Right atrium auricular region (tissue), 2 donors: ENCODE measurements at places on chromosomes 5 and 9. TPM values are rescaled to one million over a fixed set of nuclear protein-coding genes. Genes with fewer than 3 reads are reported as not detected.
A peak's percentile ranks its signal among the peaks of the same experiment; 100 is the strongest.

The EIF4EBP3 gene
- total RNA-seq: 12.8 TPM

The BTNL3 gene
- total RNA-seq: not detected

DNA sequence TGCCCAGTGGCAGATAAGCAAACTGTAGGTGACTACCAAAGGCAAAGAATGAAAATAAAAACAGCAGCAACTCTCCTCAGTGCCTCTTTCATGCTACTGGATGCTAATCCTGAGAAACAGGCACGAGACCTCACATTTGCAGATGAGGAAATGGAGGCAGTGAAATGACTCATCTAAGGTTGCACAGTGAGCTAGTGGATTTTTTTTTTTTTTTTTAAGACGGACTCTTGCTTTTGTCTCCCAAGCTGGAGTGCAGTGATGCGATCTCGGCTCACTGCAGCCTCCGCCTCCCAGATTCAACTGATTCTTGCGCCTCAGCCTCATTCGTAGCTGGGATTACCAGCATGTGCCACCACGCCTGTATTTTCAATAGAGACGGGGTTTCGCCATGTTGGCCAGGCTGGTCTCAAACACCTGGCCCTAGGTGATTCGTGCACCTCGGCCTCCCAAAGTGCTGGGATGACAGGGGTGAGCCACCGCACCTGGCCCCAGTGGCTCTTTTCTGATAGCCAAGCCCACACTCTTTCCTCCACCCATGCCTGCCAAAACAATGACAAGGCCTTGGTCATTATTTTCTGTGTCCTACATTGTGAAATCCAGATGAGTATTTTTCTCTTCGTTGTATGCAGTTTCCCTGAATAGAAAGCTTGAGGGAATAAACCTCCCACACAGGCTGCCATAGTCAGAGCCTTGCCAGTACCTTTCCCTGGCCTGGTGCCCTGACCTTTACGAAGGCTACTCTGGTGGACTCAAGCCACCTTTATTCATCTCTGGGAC lies 19.2 kb downstream of the DOCK2 start:
- H3K27me3 ChIP-seq: no peaks in the 10 kb centered on the region
- H3K4me1 ChIP-seq: no peaks in the 10 kb centered on the region
- no peak overlapping the region for H3K27ac ChIP-seq
- H3K36me3 ChIP-seq: no peaks in the 10 kb centered on the region

- no peaks in the 10 kb centered on the region for H3K36me3 ChIP-seq
- H3K4me3 ChIP-seq: no peak overlapping the region
- no peak for DNase-seq
- no peaks in the 10 kb centered on the region for H3K4me1 ChIP-seq
- H3K27ac ChIP-seq: no peak overlapping the region
Measured at GRCh38 chr9:37551888-37552287, 24.3 kb downstream of the FBXO10 start.

The PCDHGA6 gene
- 5.3 TPM for total RNA-seq

The ADRA1B gene
- 3.4 TPM for total RNA-seq

DNA sequence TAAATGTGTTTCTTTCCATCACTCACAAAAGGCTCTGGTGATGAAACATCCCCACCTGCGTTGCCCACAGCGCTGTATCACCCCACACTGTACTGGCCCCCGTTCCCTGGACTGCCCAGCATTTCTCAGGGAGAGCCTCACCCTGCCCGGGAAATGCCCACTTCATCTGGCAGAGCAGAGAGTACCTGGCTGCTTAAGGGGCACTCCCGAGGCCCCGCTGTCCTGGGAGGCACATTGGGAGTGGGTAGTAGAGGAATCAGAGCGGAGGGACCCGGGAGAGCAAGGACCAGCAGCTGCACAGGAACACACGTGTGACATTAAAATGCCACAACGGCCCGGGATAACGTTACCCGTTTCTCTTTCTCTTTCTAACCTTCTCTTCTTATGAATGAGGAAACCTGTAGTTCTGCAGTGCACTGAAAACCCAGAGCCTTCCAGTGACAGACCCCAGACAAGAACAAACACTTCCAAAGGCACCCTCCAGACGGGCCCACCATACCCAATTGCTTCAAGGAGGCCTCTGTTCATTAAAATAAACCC lies 110.0 kb downstream of the ROR2 start:
- peaks cover 58% of the 10 kb centered on the region for H3K4me1 ChIP-seq
- no peaks in the 10 kb centered on the region for H3K27me3 ChIP-seq
- H3K27ac ChIP-seq: peak overlapping the region; percentile 85
- H3K36me3 ChIP-seq: no peaks in the 10 kb centered on the region
- no peak for DNase-seq

DNA sequence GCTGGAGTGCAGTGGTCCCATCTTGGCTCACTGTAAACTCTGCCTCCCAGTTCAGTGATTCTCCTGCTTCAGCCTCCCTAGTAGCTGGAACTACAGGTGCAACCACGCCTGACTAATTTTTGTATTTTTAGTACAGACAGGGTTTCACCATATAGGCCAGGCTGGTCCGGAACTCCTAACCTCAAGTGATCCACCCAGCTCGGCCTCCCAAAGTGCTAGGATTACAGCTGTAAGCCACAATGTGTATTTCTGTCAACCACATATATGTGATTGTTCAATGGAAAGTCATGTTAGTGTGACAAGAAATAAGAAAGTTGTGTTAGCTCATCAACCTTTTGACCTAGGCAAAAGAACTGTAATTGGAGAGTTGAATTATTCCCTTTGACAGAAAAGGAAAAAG lies 677.1 kb upstream of the CHD1 start:
- no peaks in the 10 kb centered on the region for H3K27me3 ChIP-seq
- no peak overlapping the region for H3K4me3 ChIP-seq
- DNase-seq: no peak
- H3K36me3 ChIP-seq: no peaks in the 10 kb centered on the region
